T-helper 9 cell (primary cell): ENCODE measurements at places on chromosomes 11 and 22.

DNA sequence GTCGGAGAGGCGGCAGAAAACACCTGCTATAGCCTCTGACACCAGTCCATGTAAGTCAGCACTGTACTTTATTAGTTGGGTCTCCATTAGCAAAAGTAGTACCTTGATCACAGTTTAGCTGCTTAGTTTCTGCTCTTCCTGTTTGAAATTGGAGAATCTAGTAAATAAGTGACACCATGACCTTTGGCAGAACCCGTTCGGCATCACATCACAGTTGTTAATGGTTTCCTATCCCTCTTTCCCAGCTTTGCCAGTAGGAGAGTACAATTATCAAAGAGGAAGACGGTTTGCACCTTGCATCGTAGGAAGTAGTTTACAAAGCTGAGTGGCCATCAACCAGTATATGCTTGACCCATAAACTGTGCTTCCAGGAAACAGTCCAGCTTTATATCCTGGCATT, 101.8 kb downstream of the TRIM44 start:
- no peak for DNase-seq

DNA sequence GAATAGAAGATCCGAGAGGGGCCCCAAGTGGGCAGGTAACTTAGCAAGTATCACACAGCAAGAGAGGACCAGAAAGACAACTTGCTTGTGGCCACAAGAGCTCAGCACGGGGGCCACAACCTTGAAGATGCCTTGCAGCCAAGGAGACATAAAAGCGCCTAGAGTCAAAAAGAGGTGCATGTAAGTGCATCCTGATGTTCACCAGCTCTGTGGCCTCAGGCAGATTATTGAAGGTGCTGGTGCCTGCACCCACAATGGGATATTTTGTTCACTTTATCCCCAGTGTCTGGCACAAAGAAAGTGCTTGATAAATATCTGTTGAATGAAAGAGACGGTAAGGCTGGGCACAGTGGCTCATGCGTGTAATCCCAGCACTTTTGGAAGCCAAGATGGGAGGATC, 106.0 kb upstream of the ASPHD2 start:
- DNase-seq: no peak

DNA sequence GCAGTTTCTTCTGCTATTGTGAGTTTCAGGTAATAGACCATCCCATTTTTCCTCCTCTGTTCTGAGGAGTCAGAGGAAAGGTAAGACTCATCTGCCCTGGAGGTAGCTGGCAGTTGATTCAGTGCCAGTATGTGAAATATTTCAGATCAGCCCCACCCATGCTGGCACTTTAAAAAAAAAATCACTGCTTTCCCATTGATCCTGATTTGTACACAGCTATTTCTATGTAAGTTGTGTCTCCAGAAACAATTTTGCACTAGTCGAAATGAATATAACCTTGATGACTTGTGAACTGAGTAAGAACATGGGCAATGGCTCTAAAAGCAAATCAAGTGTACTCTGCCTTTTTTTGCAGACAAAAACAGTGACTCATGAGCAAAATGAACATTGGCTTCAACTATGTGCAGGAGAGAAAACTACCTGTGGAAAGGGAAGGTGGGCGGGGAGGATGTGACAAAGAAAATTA, 82.0 kb upstream of the OR5AK2 start:
- no peak for DNase-seq

- no peak for DNase-seq
Observed at GRCh38 chr11:83159902-83160865, 3.3 kb downstream of the PCF11 start.

- DNase-seq: no peak
Observed at GRCh38 chr11:110785398-110785797, 73.2 kb upstream of the ARHGAP20 start.

- DNase-seq: no peak
Observed at GRCh38 chr22:38501797-38502672, 4.1 kb downstream of the DDX17 start.

- DNase-seq: no peak
Observed at GRCh38 chr22:39188809-39189208, 36.3 kb upstream of the CBX7 start.
